SW480 (cell line): ENCODE measurements at places on chromosomes 5 and 9.

- DNase-seq, result no peak
These were observed 5.5 kb upstream of the SUSD3 start for GRCh38 chr9:93052791-93053540.

DNA sequence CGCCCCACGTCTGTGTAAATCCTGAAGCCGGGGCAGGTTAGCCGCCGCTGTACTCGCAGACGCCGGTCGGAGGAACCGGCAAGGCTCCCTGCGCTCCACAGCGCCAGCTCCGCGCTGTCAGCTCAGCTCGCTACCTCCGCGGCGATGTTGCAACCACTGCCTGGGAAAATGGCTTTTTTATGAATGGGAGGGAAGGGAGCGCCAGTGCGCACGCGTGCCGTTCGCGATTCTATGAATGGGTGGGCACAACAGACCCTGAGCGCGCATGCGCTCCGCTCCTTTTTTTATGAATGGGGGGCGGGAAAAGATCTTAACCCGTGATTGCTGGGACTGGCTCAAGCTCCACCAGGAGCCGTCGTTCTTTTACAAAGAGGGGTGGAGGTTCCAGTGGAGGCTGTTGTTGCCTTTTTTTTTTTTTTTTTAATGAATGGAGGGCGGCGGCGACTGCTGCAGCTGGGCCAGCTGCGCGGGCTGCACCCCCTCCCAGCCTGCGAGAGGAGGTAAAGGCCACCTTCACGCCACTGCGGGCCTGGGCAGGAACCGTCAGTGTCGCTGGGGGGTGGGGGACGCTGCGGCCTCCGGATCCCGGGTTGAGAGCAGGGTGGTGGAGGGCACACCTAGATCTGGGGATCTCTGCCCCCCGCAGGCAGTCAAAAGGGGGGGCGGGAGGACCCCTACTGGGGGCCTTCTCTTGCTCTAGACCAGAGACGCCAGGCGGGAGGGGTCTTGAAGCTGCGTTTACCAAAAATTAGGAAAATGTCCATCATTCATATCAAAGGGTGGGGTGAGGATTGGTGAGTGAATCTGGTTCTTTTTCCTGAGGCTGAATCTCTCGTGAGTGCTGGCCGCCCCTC lies at the start of gene SPRY4:
SPRY4 (minus strand) TSS at position 151 of the 854 bp plus-strand sequence. CDS start 9,913 bp downstream, outside the sequence.
- peak; percentile 99 for DNase-seq

- DNase-seq, result no peak
These were observed 5.1 kb upstream of the TESK1 start for GRCh38 chr9:35599763-35600604.

DNA sequence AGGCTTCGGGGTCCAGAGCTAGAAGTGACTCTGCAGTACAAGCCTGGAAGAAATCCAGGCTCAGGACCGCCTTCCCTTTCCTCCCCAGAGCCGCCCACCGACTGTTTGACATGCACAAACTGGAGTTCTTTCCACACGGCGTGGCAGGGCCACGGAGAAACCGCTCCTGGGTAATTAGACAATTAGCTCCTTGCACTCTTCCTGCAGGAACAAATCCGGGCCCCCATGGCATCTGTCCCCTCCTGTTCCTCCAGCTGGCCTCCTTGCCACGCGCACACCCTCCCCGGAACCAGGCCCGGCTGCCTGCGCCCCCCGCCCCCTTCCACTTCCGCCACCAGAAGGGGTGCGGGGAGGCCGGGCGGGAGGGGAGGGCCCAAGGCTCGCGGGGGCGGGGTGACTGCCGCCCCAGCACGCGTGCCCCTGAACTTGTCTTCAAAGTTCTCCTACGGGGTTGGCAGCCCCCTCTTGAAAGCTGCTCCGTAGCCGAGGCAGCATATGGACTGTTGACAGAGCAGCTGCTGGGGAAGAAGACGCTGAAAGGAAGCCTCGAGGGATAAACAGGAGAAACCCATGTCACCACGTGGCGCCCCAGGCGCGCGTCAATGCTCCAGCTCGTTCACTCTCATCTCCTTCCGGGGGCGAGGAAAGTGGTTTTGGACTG lies 74.3 kb downstream of the SEC61B start:
- DNase-seq, result no peak

DNA sequence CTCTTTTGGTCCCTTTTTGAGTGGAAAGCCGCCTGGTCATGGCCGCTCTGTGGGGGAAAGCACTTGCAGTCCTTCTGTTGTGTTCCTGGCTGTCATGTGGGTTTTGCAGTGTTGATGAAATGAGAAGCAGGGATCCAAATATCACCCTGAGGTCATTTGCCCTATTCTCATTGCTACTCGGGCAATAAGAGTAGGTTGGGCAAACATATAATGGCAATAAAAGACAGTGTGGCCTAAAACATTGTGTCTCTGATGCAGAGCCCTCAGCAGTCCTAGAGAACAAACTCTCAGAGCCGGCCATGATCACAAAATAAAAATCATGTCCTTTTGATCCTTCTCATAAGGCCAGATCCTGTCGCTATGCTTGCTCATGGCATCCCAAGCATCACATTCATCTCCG lies 361.1 kb upstream of the KLF4 start:
- no peak for DNase-seq

DNA sequence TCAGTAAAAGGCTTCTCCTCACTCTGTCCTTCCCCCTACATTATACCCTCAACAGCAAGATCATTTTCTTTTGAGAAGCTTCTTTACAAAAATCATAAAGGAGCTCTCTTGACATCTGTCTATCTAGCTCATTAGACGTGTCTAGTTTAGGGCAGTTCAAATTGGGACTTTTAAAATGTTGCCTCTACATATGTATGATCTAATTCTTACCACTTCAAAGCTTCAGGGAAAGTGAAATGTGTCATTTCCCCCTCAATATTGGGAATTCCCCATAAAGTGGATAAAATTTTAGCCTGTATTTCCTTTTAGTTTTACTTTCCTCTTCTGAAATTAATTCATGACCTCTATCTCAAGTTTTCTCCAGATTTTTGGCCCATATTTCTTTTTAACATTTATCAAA lies 323.7 kb downstream of the ARRDC3 start:
- DNase-seq, result no peak

DNA sequence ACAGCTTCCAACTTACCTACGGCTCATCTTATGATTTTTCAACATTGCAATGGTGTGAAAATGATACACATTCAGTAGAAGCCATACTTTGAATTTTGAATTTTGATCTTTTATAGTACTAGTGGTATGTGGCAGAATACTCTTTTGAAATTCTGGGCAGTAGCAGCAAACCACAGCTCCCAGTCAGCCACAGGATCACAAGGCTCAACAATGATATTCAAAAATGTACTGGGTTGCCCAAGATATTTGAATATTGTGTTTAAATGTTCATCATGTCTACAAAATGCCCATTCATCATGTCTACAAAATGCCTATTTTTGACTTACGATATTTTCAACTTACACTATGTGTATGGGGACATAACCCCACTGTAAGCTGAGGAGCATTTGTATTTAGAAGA lies 81.3 kb upstream of the PRR16 start:
- DNase-seq, result no peak

DNA sequence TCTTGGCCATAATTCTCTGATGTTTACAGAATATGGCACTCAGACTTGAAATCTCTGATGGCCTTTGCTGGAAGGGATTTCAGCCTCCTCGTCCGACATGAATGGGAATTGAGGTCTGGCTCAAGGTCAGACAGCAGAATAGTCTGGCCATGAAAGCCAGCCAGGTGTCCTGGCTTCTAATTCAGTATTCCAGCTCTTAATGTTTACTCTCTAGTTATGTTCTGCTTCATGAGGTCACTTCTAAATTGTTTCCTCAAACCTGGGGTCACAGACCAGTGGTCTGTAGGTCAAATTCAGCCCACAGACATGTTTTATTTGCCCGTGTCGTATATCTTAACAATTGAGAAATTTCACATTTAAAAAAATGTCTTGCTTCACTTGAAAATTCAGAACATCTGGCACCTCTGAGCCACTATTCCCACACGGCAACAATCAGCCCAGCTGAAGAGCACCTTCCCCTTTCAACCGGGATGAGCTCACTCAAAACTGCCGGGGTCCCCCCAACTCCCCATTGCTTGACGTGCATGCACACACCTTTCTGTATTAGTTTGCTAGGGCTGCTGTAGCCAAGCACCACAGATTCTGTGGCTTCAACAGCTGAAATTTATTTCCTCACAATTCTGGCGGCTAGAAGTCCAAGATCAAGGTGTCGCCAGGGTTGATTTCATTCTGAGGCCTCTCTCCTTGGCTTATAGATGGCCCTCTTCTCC lies 243.5 kb downstream of the ENC1 start:
- DNase-seq, result no peak

GRCh38 chr9:115144706-115145105 lies 26.7 kb upstream of the TNC start:
- DNase-seq, result no peak

DNA sequence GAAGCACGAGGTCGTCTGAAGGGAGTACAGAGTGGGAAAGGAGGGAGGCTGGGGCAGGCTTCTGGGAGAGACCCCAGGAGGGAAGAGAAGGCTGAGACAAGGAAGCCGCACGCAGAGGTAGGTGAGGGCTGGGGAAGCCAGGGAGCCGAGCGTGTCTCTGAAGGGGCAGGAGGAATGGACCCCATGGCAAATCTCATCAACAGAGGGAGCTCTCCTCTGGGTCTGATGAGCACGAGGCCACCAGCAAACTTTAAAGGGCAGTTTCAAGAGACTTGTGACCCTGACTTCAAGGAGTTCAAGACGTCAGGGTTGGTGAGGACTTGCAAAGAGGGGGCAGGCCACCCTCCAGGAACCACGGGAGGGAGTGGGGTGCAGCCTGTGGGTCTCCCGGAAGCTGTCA lies 326.2 kb upstream of the IRX2 start:
- DNase-seq, result no peak

DNA sequence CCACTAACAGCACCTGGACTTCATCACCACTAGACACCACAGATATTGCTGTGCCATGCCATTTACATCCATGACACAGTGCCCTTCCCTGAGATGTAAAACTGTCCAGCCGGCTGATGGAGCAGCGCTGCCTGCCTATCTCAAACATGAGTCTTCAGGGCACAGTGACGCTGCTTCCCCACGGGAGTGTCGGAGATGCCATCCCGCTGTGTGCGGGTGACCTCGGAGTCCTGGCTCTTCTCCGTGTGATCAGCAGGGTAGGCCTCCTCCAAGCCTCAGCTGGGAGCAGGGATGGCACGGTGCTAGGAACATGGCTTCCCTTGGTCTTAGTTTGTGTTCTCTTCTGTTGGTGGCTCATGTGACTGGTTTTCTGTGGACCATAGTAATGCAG lies 130.3 kb upstream of the FAM120A start:
- DNase-seq, result no peak

DNA sequence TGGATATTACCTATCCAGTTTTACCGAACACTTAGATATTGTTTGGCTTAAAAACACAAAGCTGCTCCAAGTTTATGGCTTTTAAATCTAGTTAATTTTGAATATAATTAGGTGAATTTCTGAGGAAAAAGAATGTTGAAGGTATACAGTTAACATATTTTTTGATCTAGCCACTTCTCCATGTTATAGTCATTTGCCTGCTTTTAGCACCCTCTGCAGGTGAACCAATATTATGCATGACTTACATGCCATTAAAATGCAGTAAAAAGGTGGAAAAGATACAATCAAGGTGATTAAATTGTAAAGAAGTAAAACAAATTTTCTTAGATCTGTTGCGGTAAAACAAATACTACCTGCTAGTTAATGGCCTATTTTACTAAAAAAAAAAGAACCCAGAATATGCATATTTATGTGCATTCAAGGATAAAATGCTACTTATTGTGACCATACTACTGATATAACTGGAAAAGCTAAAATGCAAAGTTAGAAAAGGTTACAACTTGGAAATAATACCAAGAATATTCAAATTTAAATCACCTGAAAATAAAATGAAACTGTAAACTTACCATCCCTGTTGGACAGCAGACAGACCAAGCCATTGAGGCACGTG lies 132.1 kb downstream of the AP3B1 start:
- peak; percentile 23 for DNase-seq

DNA sequence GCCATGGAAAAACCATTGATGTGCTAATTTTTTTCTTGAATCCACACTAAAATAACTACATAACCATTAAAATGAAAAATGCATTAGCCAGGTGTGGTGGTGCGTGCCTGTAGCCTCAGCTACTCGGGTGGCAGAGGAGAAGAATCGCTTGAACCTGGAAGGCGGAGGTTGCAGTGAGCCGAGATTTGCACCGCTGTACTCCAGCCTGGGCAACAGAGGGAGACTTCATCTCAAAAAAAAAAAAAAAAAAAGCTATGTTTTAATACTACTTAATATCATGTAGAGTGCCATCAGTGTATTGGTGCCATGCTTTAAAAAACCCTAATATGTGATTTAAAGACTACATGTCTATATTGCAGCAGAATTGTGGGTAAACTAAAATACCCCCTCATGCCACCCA lies 58.9 kb downstream of the NDFIP1 start:
- no peak for DNase-seq

DNA sequence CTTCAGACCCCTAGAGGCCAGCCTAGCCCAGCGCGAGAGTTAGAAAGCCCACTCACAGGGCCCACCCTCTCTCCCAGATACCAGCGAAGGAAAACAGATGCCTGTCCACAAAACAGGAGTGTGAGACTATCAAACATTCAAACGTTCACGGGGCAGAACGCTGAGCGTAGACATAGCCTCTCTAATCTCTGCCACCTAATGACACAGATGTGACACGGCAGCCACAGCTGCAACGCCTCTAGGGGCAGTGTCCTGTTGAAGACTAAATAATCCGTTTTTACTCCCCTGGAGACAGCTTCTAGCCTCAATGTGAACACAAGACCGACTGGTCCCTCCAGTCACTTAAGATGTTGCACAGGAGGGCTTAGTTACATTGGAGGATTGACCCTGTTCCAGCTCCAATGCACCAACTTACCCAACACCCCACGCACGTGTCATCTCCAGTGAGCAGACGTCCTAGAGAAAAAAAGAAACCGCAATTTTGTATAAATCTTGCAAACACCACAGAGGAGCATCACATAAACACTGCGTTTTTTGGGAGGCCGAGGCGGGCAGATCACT lies 14.3 kb downstream of the DIPK1B start:
- DNase-seq, result peak; percentile 59

DNA sequence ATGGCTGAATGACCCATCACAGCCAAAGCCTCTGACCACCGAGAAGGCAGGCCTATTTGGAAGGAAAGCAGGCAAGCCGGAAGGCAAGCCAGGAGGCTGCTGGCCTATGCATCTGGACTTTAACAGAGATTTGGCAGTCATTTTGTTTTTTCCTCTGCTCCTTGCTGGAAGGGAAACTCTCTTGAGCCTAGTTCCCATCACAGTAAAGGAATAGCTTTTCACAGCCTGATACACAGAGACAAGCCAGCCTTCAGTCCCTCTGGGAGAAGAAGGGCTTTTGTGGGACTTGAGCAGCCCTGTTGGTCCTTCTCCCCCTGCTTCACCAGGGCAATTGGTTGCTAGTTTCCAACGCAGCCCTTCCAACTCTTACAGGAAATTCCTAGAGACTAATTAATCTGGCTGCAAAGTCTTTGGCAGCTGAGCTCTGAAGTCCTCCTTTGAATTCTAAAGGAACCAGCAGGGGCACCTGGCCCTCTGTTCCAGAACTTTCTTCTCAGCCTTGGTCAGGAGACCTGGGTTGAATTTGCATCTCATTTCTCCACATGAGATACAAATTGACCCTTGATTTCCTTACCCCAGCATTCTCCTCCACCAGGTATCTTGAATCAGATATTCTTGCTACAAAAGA lies 157.3 kb upstream of the EPB41L4A start:
- DNase-seq, result no peak
